ENCODE measurements at places on chromosomes 11 and 22.
A peak's percentile ranks its signal among the peaks of the same experiment; 100 is the strongest.

DNA sequence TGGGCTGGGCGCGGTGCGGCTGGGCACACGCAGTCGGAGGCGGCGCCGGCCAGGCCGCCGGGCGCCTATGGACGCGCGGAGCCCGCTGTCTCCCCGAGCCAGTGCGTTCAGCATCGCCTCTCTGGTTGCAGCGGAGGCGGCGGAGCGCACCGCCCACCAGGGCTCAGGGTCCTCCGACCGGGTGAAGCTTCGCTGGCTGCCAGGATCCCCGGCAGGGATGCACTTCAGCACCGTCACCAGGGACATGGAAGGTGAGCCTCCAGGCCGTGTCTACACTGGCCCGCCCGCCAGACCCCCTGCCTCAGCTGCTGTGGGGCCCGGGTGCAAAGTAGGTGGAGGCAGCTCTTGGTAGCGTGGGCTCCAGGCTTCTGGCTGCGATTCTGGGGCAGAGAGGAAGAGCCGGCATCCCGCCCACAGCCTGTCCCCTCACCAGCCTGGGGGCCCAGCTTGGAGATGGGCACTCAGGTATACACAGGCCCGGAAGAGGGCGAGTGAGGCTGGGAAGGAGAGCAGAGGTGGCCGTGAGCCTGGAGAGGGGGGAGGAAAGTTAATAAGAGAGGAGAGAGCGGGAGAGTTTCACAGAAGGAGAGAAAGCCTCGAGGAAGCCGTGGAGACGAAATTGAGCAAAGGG is 1.0 kb upstream of the TBX1 start:
- DNase-seq = no peak

DNA sequence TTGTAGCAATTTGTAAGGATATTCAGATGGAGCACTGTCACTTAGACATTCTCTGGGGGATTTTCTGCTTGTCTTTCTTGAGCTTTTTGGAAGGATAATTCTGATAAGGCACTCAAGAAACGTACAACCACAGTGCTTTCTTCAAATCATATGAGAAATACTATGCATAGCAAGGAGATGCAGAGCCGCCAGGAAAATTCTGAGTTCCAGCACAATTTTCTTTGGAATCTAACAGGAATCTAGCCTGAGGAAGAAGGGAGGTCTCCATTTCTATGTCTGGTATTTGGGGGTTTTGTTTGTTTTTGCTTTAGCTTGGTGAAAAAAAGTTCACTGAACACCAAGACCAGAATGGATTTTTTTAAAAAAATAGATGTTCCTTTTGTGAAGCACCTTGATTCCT is 9.9 kb downstream of the PRSS23 start:
- DNase-seq = peak; percentile 10

DNA sequence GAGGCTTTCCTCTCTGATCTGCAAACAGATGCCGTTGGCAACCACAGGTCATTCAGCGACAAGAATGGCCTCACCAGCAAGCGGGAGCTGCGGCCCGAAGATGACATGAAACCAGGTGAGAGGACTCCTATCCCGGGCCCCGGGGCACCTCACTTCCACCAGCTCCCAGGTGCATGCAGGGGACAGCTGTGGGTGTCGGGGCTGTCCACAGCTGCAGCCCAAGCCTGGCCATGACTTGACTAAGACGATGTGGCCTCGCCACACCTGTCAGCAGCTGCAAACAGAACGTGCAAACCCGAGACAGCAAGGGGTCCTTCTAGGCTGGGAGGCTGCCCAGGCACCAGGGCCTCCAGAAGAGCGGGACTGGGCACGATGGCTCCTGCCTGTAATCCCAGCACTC is 3.6 kb downstream of the GAL start:
- no peak for DNase-seq

DNA sequence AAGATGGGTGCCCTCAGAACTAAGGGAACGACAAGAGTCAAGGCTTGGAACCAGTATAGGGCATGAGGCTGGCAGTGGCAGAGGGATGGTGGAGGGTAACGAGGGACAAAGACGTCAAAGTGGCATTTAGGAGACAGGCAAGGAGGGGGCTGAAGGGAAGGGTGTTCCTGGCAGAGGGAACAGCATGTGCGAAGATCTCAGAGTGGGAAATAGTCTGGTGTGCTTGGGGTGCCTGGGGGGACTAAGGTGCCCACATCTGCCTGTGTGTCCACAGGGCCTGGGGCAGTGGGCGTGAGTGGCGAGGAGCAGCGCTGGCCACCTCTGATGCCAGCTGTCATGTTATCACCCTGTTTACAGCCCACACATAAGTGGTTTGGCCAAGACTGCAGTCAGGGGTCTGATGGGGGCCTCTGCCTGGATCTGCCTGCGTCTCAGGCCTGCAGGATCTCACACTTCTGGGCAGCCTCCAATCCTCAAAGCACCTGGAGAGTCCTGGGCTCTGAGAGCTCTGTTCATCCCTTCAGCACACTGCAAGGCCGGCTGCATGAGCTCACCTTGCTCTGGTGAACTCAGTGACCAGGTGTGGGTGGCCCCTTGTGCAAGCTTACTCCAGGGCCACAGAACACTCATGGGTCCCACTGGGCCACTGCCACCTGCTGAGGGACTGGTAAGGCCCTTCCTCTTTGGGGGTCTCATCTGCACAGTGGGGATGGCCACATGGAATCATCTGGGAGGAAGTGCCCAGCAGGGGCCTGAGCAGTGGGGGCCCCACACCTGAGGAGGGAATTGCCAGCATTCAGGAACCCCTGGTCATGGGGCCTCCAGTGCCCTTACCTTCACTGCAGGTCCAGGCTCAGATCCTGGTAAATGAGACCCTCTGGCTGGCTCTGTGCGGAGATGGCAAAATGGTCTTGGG is 89.7 kb upstream of the SHISAL1 start:
- no peak for DNase-seq

- peak; percentile 41 for DNase-seq
Measured at GRCh38 chr11:82927264-82927880, 25.8 kb downstream of the DDIAS start.

DNA sequence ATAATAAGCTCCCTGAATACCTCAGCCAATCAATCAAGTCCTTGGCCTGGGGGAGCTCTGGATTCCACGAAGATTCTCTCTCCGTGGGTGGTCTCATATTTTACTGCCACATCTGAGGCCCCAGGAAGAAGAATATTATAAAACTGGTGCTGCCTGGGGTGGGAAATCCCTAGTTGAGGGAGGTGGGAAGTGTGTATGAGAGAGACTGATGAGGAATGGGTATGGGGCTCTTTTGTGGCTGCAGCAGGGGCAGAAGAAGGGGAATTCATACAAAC is 71.5 kb downstream of the SYN3 start:
- no peak for DNase-seq

DNA sequence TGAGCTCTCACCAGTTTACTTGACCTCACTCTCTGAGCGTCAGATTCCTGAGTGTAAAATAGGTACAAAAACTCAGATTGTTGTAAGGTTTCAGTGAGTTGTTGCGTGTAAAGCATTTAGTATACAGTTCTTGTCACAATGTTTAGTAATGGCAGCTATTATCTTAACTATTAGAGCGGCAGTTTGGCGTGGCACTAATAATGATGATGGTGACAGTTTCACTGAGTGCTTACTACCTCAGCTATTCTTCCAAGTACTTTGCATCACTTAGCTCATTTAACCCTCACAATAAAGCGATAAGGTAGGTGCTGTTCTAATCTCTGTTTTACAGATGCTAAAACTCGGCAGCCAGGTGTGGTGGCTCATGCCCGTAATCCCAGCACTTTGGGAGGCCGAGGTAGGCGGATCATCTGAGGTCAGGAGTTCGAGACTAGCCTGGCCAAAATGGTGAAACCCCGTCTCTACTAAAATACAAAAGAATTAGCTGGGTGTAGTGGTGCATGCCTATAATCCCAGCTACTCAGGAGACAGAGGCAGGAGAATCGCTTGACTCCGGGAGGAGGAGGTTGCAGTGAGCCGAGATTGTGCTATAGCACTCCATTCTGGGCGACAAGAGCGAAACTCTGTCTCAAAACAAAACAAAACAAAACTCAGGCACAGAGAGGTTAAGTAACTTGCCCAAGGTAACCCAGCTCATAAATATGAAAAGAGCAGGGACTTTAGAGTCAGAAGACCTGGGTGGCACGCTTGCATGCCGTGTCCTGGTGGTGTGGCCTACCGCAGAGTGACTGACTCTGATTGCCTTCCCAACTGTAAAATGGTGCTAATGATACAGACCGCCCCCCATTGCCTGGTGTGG is 76.2 kb downstream of the PTPRJ start:
- DNase-seq = no peak

GRCh38 chr11:33475993-33476392 is 218.8 kb downstream of the HIPK3 start:
- DNase-seq = peak; percentile 78

DNA sequence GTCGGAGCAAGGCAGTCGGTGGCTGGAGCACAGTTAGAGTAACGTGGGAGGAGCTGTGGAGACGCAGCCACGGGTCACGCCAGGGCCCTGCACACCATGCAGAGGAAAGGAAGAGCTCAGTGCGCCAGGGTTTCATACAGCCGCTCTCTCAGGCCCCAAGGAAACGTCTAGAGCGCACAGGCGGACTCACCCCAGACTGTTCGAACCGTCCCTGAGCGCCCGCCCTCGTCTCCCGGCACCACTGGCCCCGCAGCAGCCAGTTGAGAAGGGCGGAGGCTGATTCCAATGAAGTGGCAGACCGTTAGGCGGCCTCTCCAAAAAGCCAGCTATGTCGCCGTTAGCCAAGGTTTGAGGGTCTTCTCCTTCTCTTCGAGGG is 483 bp upstream of the HYLS1 start:
- DNase-seq = peak; percentile 63

GRCh38 chr22:44479662-44480061 is 18.4 kb downstream of the RTL6 start:
- DNase-seq = no peak

DNA sequence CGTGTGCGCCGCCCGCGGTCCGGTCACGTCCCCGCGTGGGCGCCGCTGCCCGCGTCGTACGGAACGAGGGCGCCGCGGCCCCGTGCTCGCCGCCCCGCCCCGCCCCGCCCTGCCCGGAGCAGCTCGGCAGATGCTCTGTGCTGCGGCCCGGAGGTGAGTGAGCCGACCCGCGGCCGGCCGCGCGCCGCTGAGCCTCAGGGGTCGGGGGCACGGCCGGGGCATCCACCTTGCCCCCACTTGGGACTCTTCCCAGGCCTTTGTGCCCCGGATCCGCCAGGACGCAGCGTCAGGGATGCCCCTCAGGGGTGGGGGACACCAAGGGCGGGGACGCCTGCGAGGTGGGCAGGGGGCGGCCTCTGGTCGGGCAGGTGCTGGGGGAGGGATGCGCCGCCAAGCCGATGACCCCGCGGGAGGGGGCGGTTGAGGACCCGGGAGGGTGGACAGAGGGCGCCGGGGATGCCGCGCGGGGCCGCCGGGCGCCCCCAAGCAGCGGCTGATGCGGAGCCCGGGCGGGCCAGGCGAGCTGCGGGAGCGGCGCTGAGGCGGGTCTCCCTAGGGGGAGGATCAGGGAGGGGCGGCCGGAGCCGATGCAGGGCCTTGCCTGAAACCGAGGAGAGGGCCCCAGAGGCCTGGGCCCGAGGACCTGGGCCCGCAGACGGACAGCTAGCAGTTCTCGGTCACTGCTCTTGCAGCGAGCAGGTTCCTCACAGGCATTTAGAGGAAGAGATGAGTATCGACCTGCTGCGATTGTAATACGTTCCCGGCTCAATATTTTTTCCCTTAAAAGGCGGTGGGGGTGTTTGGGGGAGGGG is at the start of gene GNAZ:
TSS of gene GNAZ (plus strand) at position 102 of the 812 bp plus-strand sequence. CDS start 25,177 bp downstream, outside the sequence.
- DNase-seq = peak; percentile 7

- DNase-seq = peak; percentile 75
Measured at GRCh38 chr22:21942407-21943343, 10.0 kb downstream of the PPM1F start.

GRCh38 chr22:38133331-38133730 is 22.8 kb upstream of the BAIAP2L2 start:
- DNase-seq = no peak

- peak; percentile 83 for DNase-seq
Measured at GRCh38 chr11:95092549-95093324, 3.1 kb downstream of the ENDOD1 start.

DNA sequence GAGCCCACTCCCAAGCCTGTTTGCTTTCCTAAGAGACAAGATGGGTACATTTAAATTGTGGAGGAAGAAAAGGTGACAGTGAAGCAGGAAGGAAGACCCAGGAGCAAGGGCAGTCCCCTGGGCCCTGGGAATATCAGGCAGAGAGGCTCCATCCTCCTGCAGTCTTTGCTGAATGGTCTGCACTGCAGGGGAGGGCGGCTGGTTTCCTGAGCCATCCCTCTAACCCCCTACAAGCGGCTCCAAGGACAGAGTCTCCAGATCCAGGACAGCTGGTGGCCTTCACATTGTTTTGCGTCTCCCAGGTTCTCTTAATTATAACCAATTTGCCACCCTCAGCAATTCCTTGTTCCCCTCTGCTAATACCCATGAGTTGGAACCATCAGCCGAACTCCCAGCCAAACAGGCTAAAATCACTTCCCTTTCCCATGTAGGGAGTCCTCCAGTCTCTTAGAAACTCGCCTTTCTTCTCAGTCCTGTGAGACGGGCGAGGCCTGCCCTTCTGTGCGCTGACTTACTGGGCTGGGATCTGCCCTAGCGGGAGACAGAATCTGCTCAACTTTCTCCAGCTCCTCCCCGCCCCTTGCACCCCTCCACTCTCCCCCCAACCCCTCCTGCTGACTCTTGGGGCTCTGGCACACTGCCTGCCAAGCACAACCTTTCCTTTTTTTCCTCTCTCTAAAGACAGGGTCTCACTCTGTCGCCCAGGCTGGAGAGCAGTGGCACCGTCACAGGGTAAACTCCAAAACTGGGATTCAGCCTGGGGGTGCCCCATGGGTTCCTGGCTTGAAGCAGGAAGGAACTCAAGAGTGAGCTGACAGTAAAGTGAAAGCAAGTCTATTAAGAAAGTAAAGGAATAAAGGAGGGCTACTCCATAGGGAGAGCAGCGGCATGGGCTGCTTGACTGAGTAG is 53.4 kb upstream of the EMID1 start:
- peak; percentile 46 for DNase-seq

DNA sequence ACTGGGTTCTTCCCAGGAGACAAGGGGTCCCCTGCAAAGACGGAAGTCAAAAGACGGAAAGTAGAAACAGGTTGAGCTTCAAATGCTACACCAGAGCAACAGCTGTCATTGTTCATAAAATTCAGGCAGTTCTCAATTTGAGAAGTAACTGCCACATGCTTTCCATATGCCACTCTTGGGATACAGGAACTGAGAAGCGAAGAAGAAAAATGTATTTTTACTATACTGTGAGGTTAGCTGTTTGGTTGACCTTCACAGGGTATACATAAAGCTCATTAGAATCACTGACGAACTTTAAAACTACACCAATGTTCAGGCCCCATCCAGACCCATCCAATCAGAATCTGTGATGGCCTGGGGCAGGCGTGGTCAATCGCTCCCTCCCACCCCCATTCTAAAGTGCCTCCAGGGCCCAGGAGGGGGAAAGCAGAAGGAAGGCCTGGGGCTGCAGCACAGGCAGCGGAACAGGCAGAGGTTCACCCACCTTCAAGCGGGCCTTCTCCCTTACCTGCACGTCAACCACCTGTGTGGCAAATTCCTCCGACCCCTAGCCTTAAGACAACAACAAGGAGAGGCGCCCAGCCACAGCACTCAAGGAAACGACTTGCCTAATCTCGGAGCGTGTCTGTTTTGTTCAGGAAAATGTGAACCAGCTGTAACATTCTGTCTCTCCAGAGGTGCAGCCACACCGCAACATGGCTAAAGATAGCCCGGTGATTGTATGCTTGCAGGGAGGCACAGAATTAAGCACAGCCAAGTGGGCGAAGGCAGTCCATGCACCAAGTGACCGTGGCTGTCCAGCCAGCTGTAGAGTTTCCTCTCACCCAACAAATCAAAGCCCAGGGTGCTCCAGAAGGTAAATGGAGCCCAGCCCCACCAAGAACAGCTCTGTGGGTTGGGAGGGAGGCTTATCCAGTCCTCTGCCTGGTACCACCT is 82.6 kb downstream of the MICAL3 start:
- DNase-seq = no peak

All from umbilical cord (tissue), 2 donors.